ENCODE measurements at places on chromosomes 6 and 20.

- no peak for DNase-seq
Observed at GRCh38 chr6:70371454-70372105, 41.7 kb upstream of the FAM135A start.

- no peak for DNase-seq
Observed at GRCh38 chr6:6738922-6739716, 150.6 kb downstream of the LY86 start.

DNA sequence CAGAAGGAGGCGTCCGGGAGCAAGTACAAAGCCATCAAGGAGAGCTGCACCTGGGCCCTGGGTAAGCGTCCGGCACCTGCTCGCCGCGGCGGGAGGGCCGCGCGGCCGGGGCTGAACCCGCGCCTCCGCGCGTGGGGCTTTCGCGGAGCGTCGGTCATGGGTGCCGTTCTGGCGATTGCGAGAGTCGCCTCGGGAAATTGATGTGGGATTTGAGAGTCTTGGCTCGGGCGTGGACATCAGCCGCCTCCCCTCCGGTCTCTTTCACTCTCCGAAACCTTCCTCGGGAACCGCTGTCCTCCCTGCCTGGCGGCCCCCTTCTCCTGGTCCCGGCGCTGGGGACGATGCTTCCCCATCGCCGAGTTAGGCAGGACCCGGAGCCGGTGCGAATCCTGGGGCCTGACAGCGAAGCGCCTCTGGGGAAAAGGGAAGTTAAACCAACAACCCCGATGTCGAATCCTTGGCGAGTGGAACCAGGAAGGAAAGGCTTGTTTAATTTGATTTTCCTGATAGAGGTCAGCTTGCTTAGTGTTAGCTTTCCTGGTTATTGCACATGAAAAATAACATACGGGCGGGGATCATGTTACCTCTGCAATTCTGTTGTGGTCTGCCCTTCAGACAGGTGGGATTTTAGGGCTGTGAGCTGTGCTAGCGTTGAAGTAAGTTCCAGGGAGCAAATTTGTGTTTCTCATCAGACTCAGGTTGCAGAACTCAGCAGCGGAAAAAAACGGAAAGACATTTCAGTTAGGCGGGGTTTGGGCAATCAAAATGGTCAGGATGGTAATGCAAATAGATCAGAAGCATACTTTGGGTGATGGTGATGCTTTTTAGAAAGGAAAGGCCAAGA is 594 bp downstream of the ARFGEF3 start:
- DNase-seq, result no peak

- no peak for DNase-seq
Observed at GRCh38 chr6:164750128-164750527, 559.3 kb downstream of the C6orf118 start.

DNA sequence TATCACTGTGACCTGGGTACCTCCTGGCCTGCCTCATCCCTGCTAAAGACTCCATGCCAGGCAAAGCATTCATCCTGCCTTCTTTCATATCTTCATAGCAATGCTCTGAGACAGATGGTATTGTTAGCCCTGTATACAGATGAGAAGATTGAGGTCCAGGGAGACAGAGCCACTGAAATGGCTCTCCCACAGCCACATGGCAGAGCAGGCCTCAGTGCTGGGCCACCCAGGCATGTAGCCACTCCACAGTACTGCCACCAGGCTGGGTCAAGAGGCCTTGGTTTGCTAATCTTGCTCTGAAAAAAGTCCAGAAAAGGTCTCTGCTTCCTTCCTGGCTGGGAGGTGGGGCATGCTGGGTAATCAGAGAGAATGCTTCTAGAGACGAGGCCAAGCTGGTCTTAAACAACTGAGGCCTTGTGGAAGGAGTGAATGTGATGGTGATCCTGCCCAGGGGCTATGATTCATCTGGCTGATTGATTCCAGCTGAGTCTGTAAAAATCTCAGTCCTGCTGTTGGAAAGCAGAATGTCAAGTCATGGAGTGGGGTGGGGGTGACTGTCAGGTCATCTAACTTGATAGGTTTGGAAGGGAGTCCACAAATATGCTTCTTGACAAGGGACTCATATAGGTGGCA is 29.8 kb downstream of the HM13 start:
- DNase-seq, result no peak

GRCh38 chr6:43738877-43739641 is 31.0 kb upstream of the VEGFA start:
- DNase-seq, result no peak

GRCh38 chr6:118867181-118867580 is 26.8 kb upstream of the ASF1A start:
- no peak for DNase-seq

Measured in activated CD4-positive, CD25-positive, alpha-beta regulatory T cell treated with anti-CD3 and anti-CD28 coated beads, Interleukin-2, amount 50 U/mL, for 16 hours (primary cell).